Uterus (tissue), 4 donors: ENCODE measurements at places on chromosomes 6 and 20.

DNA sequence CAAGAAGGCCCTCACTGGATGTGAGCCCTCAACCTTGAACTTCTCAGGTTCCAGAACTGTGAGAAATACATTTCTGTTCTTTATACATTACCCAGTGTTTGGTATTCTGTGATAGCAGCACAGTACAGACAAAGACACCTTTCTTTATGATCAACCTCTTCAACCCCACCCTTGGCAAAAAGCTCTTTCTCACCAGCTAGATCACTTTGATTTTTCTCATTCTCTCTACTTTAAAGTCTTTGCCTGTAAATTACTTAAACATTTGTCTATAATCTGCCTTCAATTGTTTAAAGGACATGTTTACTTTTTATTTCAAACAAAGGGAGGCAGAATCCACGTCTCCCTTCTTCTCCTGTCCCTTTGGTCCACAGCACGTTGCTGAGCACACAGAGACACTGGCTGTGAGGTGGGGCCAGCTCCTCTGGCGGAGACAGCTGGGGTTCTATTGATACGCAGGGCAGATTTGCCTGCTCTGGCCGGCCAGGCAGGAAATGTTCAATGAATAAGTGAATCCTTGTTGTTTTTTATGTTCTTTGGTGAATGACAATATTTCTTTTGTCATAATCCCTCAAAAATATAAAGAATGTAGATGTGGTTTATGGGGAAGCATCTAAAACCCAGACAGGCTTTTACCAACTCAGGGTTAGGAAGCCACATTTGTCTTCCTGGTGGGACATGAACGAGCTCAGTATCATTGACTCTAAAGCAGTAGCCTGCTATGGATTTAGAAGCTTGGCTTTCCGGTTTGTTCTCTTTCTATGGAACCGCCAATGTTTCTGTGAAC, 52.9 kb downstream of the NEDD9 start:
- DNase-seq, result no peak

- no peak for DNase-seq
Observed at GRCh38 chr6:107819964-107820337, 4.2 kb downstream of the SCML4 start.

DNA sequence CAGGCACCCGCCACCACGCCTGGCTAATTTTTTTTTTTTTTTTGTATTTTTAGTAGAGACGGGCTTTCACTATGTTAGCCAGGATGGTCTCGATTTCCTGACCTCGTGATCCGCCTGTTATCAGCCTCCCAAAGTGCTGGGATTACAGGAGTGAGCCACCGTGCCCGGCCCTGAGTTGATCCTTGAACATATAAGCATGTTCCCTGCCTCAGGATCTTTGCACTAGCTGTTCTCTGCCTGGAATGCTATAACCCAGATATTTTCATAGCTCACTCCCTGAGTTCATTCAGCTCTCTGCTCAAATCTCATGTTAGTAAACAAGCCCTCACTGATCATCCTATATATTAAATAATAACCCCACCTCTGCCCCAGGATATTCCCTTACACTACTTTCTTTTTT, 9.0 kb upstream of the DLK2 start:
- no peak for DNase-seq

DNA sequence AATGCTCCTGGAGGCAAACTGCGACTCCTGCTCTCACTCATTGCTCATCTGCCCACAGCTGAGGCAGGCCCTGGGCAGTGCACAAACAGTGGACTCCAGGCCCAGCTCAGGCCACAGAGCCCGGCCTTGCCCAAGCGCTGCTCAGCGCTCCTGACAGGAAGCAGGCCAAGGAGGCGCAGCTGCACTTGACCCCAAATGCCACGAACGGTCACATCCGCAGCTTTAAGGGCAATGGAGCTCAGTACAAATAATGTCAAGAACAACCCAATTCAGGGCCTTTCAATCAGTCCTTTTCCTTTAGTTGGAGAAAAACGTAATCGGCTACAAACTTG, 33.8 kb downstream of the RRBP1 start:
- no peak for DNase-seq
